ENCODE measurements at places on chromosomes 12 and 14. TPM values are rescaled to one million over a fixed set of nuclear protein-coding genes. Genes with fewer than 3 reads are reported as not detected.

The RPL10L gene
- total RNA-seq: not detected

The PLEKHD1 gene
- 0.03 TPM for total RNA-seq

The LRRC43 gene
- total RNA-seq: not detected

The MSI1 gene
- 1.6 TPM for total RNA-seq

The HCAR2 gene
- 0.09 TPM for total RNA-seq

The DBX2 gene
- total RNA-seq: not detected

The PTPRR gene
- 0.20 TPM for total RNA-seq

Data from A549 treated with Mapracorat at 1 μM for 4 hours (cell line).